RPMI8226 (cell line): ENCODE measurements at places on chromosomes 13 and 19.

GRCh38 chr13:71828564-71828963, 38.4 kb downstream of the DACH1 start:
- no peak for DNase-seq

- no peak for DNase-seq
These were observed 15.9 kb downstream of the SUGP1 start for GRCh38 chr19:19304186-19304965.

DNA sequence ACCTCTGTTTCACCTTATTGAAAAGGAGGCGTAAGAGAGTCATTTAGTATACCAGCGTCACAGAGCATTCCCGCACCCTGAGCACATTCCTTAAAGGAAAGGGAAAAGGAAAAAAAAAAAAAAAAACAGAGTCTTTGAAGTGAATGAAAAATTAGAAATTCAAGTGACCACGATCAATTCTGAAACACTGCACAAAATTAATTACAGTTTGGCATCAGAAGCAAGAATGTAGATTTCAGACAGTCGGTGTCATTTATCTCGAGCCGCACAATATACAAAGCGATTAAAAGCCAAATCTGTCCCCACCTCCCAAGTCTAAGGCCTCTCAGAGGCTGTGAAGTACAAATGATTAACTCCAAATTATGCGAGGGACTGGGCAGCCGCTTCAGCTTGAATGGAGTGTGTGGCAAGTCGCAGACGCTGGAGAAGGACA, 173.7 kb upstream of the ZNF507 start:
- no peak for DNase-seq

DNA sequence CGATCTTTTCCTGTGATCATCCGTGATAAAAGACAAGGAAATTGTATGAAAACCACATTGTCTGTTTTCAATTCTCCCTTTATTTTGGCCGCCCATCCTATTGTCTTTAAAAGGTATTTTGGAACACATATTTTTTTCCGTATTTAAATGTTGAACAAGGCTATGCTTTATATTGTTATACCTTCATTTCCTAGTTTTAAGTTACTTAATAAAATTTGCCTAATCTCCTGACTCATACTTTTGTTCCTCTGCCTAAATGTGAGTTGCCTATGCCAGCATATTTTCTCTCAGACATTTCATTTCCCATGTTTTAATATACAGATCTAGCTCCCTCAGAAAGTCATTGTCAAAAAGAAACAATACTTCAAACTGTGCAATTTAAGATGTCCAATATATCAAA, 104.2 kb downstream of the SLITRK6 start:
- no peak for DNase-seq

GRCh38 chr13:24503379-24503696, 9.2 kb downstream of the PARP4 start:
- no peak for DNase-seq
